ENCODE measurements at places on chromosomes 2 and 18.

DNA sequence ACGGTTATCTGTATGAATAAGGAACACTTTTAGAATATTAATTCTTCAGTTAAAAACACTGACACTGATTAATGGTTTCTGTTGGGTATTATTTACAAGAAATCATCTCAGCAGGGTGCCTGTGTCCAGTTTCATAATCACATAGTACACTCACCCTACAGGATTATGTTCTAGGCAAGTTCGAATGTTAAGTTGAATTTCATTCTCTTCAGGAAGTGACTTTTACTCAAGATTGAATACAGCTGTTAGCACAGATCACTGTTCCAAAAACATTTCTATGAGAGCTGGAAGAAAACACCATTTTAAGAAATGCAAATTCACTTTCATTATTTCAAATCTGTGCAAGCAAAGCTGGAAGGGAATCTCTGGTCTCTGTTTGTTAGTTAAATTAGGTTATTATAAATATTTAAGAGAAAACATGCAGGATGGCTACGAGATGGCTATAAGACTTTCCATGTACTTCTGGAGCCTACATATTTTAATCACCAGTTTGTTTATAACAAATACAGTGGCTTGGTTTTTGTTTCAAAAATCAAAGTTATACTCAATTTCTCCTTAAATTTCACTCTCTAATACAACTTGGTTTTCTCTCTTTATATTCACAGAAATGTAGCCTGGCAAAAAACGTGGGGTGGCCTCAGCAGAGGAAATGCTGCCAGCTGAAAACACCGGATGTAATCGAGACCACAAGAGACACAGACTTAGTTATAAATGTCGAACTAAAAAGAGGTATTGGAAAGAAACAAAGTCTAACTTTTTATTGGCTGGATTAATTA is 65.8 kb downstream of the RBMS1 start:
- peak; percentile 33 for DNase-seq

- no peak for DNase-seq
These were observed 185.0 kb upstream of the PID1 start for GRCh38 chr2:229456091-229456490.

GRCh38 chr2:178683877-178684276 is 123.3 kb downstream of the TTN start:
- DNase-seq = no peak

DNA sequence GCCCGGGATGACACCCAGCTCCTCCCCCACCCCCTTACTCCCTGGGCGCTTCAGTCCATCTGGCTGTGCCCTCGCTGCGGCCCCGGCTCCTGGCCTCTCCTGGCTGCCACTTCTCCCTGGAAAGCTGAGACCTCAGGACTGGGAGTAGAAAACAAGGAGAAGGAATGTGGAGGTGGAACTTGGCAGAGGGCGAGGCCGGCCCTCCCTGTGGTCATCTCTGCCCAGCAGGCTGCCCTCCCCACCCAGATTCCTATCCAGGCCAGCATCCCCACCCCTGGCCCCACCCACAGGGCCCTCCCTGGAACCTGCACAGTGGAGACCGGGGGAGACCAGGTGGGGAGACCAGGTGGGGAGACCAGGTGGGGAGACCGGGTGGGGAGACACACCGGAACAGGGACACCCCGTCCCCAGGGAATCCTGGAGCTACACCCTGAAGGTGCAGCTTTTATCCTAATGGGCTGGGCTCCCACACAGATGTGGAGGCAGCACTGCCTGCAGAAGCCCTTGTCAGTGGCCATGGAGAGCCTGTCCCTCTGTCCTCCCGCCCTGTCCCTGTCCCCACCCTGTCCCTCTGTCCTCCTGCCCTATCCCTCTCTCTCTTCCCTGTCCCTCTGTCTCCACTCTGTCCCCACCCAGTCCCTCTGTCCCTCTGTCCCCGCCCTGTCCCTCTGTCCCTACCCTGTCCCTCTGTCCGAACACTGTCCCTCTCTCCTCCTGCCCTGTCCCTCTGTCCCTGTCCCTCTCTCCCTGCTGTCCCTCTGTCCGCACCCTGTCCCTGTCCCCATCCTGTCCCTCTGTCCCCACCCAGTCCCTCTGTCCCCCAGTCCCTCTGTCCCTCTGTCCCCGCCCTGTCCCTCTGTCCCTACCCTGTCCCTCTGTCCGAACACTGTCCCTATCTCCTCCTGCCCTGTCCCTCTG is 157.1 kb downstream of the PXDN start:
- DNase-seq = no peak

GRCh38 chr2:238203094-238203972 is at the start of gene ILKAP:
Gene ILKAP, minus strand, starts transcription at chr2:238203695. Its CDS starts 142 bp downstream, at chr2:238203553.
- peak; percentile 91 for DNase-seq

- DNase-seq = no peak
These were observed 550.0 kb downstream of the TMX3 start for GRCh38 chr18:68164909-68165308.

GRCh38 chr2:158290225-158290624 is 166.3 kb downstream of the CCDC148 start:
- no peak for DNase-seq

- DNase-seq = no peak
These were observed 2.9 kb downstream of the MEX3C start for GRCh38 chr18:51194604-51195003.

GRCh38 chr2:124888431-124888830 is 863.3 kb downstream of the CNTNAP5 start:
- no peak for DNase-seq

DNA sequence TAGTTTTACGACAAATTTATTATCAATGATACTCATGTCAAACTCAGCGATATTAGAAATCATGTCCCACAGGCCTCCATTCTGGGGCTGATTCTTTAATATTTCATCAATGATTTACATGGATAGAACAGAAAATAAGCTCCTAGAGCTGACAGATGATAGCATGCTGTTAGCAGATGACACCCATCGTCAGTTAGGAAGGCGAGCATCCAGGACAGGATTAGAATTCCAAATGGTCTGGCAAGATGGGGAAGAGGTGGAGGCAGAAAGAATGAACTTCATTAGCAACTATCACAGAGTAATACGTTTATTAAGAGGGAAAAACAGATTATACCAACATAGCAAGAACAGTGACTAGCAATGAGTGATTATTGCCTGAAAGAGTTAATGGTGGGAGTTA is 46.2 kb upstream of the ACVR1 start:
- no peak for DNase-seq

- DNase-seq = no peak
These were observed 99.6 kb downstream of the TMEM247 start for GRCh38 chr2:46578961-46579360.

GRCh38 chr2:240909216-240909974 is 3.3 kb downstream of the CROCC2 start:
- no peak for DNase-seq

DNA sequence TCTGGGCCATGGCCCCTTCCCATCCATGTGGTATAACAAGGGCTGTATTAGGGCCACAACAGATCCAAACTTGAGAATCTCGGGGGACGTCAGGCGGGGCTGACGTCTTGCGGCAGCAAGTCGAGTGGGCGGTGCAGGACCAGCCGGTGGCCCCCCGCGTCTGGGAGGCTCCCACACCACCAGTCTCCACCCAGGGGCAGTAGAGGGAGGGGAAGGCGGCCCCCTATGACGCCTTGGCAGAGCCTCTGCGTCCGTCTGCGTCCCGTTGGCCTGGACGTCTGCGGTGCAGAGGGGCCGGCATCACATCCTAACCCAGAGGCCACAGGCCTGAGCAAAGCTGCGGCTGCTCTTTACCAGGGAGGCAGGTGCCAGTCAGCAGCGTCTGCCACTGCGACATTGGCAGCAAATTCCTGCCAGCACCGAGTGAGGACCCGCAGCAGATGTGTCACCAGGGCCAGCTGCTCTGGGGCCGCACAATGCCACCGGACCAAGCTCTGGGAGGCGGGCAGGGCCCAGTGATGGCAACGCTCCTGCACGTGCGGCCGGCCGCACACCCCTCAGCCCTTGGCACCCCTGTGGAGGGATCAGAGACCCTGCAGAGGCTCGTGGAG is 73.8 kb downstream of the KCNG2 start:
- no peak for DNase-seq

DNA sequence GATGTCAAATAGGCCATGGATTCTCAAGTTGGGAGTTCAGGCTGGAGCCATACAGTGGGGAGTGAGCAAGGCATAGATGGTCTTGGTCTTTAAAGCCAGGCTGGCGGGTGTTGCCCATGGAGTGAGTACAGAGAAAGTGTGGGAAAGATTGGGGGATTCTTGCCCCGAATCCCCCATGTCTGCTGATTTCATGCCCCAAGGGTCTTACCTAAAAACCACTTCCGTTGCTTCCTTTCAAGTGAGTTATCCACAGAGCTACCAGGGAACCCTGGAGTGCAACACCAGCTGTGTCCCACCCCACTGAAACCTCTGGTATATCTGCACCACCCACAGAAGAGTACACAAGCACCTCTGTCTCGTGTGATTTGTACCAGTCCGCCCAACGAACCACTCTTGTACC is 31.4 kb downstream of the FHOD3 start:
- no peak for DNase-seq

DNA sequence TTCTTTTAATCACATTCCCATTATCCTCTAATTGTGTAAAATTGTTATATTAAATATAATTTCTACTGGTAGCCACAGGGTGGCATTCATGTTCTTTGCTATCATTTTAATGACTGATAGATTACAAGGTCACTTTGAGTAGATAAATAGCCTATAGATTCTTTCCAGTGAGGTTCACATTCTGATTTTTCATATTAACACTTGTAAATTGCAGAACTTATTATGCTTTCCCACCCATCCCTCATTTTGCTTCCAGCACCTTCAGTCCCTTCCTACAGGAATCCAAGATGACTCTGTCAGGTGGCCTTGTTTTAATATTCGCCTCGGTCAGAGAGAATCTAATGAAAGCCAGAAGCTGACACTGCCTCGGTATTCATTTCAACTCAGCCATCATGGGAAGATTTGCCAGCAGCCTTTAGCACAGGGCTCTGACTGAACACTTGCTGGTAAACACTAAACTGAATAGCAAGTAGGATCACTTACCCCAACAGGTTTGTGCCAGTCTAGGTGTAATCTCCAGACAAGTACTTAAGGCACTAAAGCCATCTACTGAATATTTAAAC is 101.2 kb upstream of the FSHR start:
- DNase-seq = no peak

DNA sequence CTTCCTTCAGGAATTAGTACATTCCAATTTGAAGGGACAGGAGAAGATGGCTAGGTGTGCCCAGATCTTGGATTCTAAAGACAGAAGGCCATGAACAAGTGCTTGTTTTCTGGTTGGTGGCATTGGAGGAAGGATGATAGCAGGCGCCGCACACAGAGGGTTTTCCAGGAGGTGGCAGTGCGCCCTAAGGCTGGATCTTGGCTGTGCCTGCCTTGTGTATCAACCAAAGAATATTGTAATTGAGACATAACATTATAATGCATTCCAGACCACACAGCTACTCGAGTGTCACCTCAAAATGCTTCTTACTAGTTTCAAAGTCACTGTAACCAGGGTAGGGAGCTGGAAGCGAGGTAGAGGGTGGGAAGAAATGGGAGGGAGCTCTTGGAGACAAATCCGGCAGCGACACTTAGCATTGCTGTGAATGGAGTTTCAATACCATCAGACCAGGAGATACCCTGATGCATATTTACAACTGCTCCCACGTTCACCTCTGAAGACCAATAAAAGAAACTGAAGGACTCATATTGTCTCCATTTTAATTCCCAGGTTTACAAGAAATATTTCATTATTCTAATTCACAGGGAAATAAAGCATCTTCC is 42.5 kb downstream of the CPO start:
- DNase-seq = peak; percentile 18

GRCh38 chr2:3424171-3424795 is 44.8 kb downstream of the TRAPPC12 start:
- no peak for DNase-seq

DNA sequence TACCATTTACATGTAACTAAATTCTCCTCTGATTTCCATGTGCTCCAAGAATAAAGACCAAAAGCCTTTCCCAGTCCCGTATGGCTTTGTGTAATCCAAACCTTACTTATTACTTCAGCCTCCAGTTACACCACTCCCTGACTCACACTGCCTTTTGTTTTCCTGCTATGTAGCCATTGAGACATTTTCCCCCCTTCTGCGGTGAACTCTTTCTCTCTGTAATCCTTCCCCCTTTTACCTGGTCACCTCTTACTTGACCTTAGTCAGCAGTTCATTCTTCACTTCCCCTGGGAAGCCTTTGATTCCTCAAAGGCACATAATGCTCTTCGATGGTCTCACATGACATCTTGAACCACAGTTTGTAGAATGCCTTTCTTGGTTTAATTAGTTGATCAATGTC is 256.0 kb upstream of the FANCL start:
- no peak for DNase-seq

- DNase-seq = no peak
These were observed 465.2 kb upstream of the HS6ST1 start for GRCh38 chr2:128783896-128784295.

DNA sequence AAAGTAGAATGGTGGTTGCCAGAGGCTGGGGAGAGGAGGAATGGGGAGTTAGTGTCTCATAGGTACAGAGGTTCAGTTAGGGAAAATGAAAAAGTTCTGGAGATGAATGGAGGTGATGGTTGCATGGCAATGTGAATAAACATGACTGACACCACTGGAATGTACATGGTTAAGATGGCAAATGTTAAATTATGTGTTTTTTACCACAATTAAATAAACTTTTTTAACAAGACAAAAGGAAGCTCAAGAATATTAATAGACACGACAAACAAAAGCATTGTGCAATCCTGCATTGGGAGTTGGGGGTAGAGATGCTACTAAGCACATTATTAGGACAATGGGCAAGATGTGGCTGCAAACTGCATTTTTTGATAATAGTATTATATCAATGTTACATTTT is 147.7 kb downstream of the TWIST2 start:
- no peak for DNase-seq

- DNase-seq = peak; percentile 7
These were observed 298.8 kb downstream of the ZNF407 start for GRCh38 chr18:74896390-74896991.

DNA sequence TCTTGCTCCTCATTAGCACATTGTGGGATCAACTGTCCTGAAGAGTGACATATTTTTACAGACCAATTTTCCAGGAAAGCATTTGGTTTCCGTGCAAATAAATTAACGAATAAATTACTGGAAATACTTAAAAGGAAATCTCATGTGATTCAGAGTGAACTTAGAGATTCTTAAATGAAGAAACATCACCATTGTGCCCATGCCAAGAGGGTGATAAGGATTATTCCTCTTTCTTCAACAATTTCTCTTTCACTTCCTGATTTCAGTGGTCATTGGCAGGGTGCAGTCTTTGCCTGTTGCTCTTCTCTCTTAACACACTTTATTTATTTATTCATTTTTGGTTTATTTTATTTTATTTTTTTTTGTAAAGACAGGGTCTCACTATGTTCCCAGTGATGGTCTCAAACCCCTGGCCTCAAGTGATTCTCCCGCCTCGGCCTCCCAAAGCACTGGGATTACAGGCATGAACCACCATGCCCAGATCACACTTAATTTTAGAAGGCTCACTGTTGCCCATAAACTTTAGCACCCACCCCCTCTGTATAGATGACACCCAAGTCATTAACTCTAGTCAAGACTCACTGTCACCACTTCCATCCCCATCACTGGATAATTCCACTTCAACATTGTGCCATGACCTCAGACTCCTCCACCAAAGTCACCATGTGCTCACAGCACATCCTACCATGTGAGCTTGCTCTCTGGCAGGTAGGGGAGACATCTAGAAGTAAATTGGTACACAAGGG is 92.6 kb upstream of the CERS6 start:
- DNase-seq = no peak

- no peak for DNase-seq
These were observed 481 bp downstream of the SLC30A6 start for GRCh38 chr2:32166115-32166574.
